ENCODE measurements at places on chromosomes 3 and 15. TPM values are rescaled to one million over a fixed set of nuclear protein-coding genes. Genes with fewer than 3 reads are reported as not detected.

DNA sequence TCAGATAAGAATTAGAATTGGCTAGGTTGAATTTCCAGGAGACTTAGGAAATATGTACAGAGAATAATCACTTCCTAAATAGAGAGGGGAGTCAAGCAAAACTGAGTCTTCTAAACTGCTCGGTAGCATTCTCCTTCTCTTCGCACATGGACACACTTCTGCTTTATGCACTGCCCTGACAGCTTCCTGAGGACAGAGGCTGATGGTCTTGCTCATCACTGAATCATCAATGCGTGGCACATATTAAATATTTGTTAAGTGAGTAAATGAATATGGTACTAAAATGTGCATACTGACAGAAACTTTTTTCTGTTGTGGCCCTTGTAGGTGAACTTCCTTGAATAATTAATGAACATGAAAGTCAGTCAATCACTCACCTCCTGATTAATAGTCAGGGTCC lies 315.5 kb downstream of the FHIT start:
- DNase-seq, result no peak

NEDD4 gene
- 11.9 TPM for total RNA-seq

GRCh38 chr3:37932505-37932904 lies 58.1 kb upstream of the VILL start:
- DNase-seq, result no peak

GRCh38 chr3:129195731-129196256 lies 12.1 kb upstream of the CNBP start:
- peak; percentile 71 for DNase-seq

DNA sequence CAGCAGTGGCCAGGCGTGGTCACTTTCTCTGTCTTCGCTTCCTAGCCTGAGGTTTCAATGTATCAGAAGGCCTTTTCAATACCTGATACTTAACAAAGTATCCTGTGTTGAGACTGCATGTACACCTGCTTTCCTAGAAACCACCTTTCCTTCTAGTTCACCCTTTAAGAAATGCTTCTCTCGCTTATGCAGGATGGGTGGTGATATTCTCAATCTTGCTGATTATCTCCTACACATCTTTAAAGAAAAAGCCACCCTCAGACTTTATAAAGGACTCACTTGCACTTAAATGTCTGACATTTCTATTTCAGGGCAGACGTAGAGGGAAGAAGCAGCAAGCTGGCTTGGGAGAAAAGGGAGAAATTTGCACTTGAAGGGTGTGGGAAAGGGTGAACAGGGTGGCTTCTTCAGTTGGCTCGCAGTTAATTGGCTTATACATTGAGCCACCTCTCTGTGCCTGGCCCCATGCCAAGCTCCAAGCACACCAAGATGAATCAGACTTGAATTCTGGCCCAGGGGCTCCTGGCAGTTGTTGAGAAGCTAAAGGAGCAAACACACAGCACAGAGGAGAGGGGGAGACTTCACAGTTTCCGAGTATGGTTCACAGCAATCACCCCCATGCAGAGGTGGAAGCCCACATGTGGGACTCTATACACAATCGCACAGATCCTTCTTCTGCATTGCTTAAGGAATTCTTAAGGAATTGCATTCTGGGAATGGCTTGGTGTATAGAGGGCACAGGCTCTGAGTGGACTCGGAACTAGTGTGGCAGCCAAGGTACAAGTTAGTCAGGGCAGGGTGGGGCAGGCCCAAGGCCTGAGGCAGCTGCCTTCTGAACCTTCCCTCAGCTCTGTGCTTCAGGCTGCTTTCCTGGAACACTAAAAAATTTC lies 1.3 kb downstream of the ARL6IP5 start:
- DNase-seq, result peak; percentile 89

- no peak for DNase-seq
These were observed 183.5 kb downstream of the SUCNR1 start for GRCh38 chr3:152056987-152057386.

DNA sequence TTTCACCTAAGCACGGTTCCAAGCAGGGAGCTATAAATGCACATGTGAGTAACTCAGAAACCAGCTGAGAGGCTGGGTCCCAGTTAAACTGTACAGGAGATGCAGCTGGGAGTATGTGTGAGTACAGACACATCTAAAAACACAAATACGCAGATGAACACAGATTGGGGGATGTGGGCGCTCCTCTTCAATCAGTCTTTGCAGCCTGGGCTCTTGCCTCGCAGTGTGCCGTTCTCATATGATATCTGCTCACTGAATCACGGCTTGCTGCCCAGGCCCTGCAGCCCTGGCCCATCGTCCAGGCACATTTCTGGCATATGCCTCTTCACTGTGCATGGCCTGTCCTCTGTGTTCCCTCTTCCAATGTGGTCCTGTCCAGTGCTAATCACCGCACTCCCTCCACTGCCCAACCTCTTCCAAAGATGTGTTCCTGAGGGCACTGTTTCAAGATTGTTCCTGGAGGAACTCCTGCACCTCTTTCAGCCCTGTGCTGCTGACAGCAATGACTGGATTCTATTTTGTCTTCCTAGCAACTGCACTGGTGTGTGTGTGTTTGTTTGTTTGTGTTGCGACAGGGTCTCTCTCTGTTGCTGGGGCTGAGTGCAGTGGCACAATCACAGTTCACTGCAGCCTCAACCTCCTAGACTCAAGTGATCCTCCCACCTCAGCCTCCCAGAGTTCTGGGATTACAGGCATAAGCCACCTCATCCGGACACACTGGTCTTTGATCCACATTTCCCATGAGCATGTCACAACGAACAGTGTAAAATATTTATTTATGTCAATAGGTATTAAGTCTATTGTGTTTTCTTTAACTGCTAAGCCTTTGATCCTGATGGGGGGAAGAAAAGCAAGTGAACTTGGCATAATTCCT lies 17.0 kb downstream of the CA12 start:
- DNase-seq, result peak; percentile 59

DNA sequence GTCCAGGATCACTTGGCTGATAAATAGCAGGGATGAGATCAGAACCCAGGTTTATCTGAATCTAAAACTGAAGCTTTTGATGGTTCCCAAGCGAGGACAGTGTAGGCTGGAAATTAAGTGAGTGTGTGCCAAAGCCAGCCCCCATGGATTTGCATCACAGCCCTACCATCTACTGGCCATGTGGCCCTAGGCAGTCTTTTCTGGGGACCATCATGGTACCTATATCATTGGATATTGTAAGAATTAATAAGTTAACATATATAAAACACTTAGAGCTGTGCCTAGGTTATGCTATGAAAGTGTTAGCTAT lies 32.8 kb upstream of the SSR3 start:
- DNase-seq, result no peak

KLHL40 gene
- total RNA-seq, result not detected

RAB8B gene
- 10.4 TPM for total RNA-seq

GRCh38 chr3:2948882-2949281 lies 161.3 kb downstream of the IL5RA start:
- no peak for DNase-seq

APH1B gene
- 5.1 TPM for total RNA-seq

GUCA1C gene
- total RNA-seq, result not detected
